ENCODE measurements at places on chromosomes 6 and 20. TPM values are rescaled to one million over a fixed set of nuclear protein-coding genes. Genes with fewer than 3 reads are reported as not detected.

DNA sequence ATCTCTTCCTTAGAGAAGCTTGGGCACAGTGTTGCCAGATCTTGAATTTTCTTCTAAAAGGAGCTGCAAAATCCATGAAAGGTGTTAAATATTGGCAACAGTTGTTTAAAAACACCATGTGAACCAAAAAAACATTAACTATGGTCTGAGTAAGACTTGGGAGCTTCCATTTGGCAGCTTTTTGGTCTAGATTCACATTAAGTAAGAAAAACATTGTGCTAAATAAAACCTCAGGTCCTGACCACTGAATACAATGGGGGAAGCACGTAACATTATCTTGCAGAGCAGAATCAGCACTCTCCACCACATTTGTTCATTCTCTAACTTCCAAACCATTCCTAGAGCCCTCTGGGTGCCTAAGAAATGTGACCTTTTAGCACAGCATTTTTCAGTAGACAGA, 437.6 kb upstream of the PLCB4 start:
- DNase-seq: no peak
- no peaks in the 10 kb centered on the region for H3K4me1 ChIP-seq
- H3K27me3 ChIP-seq: no peaks in the 10 kb centered on the region
- H3K27ac ChIP-seq: no peak overlapping the region
- H3K36me3 ChIP-seq: no peaks in the 10 kb centered on the region

DNA sequence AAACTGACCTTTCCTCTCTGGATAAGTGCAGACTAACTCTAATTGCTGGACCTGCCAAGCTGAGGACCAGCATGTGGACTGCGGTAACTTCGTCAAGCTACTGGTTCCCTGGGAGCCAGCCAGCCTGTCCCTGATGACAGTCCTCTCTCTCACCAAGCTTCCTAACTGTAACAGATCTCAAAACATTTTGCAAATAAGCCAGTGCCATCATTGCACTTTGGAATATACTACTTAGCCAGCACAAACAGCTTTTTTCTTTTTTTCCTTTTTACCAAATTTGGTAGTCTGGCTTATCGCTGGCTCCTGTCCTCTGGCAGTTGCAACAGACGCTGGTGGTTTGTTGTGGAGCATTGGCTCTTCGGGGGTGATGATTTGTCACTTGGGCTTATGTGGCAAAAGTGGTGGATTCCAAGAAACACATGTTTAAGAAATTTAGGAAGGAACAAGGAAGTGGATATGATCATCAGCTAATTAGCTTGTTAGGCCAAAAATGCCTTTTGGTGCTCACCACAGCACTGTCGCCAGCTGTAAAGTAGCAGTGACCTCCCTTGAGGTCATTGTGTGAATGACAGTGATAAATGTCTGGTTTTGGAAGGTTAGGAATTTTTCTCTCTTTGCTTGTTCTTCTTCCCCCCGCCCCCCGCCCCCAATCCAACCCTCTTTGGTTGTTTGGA, 171.7 kb downstream of the CLIC5 start:
- no peak for DNase-seq
- no peaks in the 10 kb centered on the region for H3K36me3 ChIP-seq
- no peaks in the 10 kb centered on the region for H3K4me1 ChIP-seq
- no peak overlapping the region for H3K27ac ChIP-seq
- no peak overlapping the region for H3K4me3 ChIP-seq

DNA sequence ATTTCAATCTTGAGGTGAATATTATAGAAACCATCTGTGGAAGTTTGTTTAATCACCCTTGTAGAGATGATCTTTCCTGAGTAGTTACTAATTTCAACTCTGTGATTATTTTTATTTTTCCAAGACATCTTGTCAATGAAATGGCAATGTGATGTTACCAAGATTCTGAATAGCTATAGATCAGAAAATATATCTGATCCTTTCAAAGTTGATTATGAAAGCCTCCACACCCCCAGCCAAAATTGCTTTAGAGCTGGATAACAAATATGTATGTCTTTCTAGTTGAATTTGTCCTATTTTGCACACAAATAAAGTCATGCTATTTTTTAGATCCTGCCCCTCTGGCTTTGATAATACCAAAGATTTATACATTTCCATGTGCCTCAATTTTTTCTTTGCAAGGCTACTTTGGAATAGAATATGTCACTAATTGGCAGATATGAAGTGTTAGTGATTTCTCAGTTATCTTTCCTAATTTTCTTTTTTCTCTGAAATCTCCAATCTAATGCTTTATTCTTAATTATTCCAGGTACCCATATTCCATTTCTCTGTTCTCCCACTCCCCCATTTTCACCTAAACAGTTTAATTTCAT, 5.0 kb downstream of the SIM1 start:
- no peaks in the 10 kb centered on the region for H3K36me3 ChIP-seq
- H3K4me1 ChIP-seq: peaks cover 30% of the 10 kb centered on the region
- H3K27ac ChIP-seq: no peak overlapping the region
- peaks cover 62% of the 10 kb centered on the region for H3K27me3 ChIP-seq

DNA sequence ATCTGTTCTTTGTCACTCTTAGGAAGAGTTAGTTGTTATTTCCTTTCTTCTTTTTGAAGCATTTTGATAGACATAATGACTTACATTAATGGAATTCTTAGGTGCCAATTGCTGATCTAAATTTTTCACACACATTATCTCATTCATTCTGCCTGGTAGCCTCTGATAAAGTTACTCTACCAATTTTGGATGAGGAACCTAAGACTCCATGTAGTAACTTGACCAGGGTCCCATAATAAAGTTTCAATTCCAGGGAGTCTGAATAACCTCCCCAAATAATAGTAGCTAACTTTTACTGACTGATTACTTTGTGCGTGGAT, 73.2 kb upstream of the CITED2 start:
- H3K36me3 ChIP-seq: no peaks in the 10 kb centered on the region
- no peak overlapping the region for H3K27ac ChIP-seq
- no peak for DNase-seq

GRCh38 chr6:72283571-72283970, 338.3 kb upstream of the KCNQ5 start:
- H3K36me3 ChIP-seq: no peaks in the 10 kb centered on the region
- H3K4me3 ChIP-seq: no peak overlapping the region
- DNase-seq: no peak
- no peaks in the 10 kb centered on the region for H3K27me3 ChIP-seq
- H3K27ac ChIP-seq: no peak overlapping the region
- H3K4me1 ChIP-seq: no peaks in the 10 kb centered on the region

DNA sequence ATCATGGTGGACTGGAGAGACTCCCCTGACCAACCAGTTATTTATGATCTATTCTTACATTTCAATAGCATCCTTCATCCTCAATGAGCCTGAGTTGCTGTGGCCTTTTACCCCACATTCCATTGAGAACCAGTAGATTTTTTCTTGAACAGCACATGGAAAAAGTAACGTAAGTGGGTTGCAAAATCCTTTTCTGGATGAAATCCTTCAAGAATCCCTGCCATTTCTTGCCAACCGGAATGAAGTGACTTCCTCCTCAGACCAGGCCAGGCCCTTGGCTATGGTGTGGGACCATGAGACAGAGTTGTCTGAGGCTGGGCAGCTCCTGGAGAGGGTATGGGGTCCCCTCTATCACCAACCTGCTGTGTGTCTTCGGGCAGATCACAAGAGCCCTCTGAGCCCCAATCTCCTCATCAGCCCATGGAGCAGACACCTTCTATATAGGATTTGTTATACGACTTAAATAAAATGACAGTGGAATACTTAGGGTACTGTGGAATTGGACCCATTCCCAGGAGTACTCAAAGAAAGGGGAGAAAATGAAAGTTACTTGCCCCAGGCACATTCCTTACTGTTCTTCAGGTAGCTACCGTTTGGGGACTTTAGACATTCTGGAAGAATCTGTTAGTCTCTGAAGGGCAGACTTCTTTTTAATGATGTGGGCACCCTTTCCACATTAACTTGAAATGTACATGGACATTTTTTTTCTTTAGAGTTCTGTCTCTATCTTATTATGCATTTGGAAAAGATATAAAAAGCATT, 10.9 kb downstream of the EYA2 start:
- DNase-seq: no peak
- H3K27me3 ChIP-seq: no peaks in the 10 kb centered on the region
- H3K27ac ChIP-seq: no peak overlapping the region
- H3K36me3 ChIP-seq: no peaks in the 10 kb centered on the region
- no peak overlapping the region for H3K4me3 ChIP-seq

- H3K36me3 ChIP-seq: no peaks in the 10 kb centered on the region
- H3K27me3 ChIP-seq: no peaks in the 10 kb centered on the region
- no peak for DNase-seq
Measured at GRCh38 chr6:4592026-4592425, 184.2 kb upstream of the CDYL start.

DNA sequence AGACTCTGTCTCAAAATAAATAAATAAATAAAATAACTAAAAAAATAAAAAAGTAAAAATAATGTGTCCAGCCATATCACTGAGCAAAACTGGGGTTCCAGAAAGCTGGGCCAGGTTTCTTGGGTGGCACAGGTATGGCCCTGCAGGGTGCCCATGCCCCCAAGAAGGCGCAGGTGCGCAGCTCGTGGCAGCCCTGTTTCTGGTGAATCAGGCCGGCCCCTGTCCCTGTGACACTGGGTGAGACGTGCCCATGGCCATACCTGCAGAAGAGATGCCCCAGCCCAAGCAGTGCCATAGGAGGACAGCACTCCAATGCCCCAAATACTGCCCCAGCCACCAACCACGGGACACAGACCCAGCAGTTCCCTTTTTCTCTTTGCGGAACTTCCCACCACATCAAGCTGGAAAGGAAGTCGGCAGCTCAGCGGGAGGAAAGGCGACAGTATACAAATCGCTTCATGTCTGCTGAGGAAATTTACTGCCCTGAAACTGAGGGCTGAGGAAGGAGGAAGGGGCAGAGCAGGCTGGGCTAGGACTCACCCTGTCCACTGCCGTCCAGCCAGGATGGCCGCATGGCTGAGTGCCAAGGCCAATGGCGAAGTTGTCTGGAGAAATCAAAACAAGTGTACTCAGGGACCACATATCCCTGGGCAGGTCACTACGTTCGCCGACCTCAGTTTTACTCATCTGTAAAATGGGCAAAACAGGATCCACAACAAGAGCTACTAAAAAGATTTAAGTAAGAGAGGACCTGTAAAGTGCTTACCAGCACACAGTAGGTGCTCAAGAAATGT, 55.4 kb downstream of the PREX1 start:
- H3K4me1 ChIP-seq: peaks cover 83% of the 10 kb centered on the region
- H3K4me3 ChIP-seq: no peak overlapping the region
- H3K36me3 ChIP-seq: peaks cover 20% of the 10 kb centered on the region

GRCh38 chr6:113414511-113414910, 442.6 kb upstream of the MARCKS start:
- no peak for DNase-seq
- H3K27ac ChIP-seq: no peak overlapping the region
- H3K36me3 ChIP-seq: no peaks in the 10 kb centered on the region
- no peaks in the 10 kb centered on the region for H3K4me1 ChIP-seq
- no peak overlapping the region for H3K4me3 ChIP-seq

- no peaks in the 10 kb centered on the region for H3K27me3 ChIP-seq
- no peak overlapping the region for H3K27ac ChIP-seq
Measured at GRCh38 chr20:49846206-49846807, 33.7 kb downstream of the SLC9A8 start.

The PROKR2 gene
- polyA plus RNA-seq: not detected

The ARMH2 gene
- not detected for polyA plus RNA-seq

The PABPC1L gene
- not detected for polyA plus RNA-seq

The SOX4 gene
- polyA plus RNA-seq: 0.38 TPM

Data from CD4-positive, CD25-positive, alpha-beta regulatory T cell (primary cell).